DND-41 (cell line): ENCODE measurements at places on chromosomes 1 and 21.

DNA sequence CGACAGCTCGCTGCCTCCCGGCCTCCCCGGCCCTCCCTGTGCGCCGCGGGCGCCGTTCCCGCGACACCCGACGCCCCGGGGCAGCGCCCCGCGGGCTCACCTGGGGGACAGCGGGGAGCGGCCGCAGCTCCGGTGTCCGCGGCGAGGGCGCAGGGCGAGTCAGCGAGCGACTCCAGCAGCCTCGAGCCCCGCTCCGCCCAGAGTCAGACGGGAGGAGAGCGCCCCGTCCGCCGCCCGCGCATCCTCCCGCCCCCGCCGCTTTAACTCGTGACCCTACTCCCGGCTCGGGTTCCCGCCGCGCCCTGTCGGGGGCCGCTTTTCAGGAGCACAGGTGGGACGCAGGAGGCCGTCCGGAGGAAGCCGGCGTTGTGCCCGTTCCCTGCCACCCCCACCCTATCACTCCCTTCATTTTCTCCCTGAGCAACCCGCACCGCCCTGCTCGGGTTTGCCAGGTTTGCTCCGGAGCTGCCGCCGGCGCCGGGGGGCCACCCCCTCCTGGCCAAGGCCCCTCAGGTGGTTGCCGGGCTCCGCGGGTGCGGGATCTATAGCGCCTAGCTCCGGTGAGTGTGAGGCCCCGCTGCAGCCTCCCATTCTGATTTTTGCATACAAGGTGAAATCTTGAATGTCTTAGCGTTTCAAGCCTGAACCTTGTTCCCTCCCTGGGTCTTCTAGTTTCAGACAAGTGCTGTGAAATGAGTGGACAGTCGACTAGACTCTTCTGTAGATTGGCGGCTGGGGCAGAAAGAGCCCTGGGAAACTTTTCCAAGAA is at the start of gene MCOLN3:
MCOLN3 (minus strand) TSS at position 205 of the 769 bp plus-strand sequence. CDS start 3,140 bp downstream, outside the sequence.
- DNase-seq, result no peak
- H3K4me1 ChIP-seq, result peaks cover 26% of the 10 kb centered on the region
- H3K36me3 ChIP-seq, result no peaks in the 10 kb centered on the region
- no peak within 1 kb of the TSS for H3K4me3 ChIP-seq
- no peak within 1 kb of the TSS for H3K27ac ChIP-seq
- no peaks in the 10 kb centered on the region for H3K27me3 ChIP-seq

DNA sequence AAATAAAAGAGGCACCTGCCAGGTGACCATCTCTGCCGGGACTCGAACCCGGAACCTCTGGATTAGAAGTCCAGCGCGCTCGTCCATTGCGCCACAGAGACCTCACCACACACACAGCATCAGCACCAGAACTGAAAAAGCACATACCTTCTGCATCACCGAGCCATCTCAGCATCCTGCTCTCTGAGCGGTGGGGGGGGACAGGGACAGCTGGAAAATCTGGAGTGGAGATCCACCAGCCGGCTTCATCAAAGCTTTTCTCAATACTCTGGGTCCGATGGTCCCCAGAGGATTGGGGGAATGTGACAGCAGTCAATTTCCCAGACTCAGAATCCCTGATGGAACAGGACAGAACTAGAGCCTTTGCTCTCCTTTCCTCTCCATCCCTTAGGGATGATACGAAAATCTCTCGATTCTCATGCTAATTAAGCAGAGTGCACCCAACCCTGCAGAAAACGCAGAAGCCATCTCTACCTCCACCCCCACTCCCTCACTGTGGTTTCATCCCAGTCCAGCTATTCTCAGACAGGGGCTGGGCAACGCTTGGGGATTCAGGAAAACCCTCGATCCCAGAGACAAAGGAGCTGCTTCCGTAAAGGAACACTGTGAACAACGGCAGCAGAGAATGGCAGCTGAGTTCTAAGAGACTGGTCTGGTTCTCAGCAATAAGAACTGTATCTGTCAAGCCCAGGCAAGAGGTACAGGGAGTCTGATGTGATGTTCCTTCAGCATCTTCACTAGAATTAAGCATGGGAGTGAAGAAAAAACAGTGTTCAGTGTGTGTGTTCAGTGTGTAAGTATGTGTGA is 29.6 kb upstream of the CADM3 start:
- H3K27ac ChIP-seq, result no peak overlapping the region
- DNase-seq, result no peak
- no peaks in the 10 kb centered on the region for H3K36me3 ChIP-seq
- H3K4me1 ChIP-seq, result no peaks in the 10 kb centered on the region

- no peak overlapping the region for H3K4me3 ChIP-seq
- no peaks in the 10 kb centered on the region for H3K36me3 ChIP-seq
- no peak for DNase-seq
- H3K4me1 ChIP-seq, result no peaks in the 10 kb centered on the region
Measured at GRCh38 chr1:64320470-64320869, 117.0 kb downstream of the UBE2U start.

DNA sequence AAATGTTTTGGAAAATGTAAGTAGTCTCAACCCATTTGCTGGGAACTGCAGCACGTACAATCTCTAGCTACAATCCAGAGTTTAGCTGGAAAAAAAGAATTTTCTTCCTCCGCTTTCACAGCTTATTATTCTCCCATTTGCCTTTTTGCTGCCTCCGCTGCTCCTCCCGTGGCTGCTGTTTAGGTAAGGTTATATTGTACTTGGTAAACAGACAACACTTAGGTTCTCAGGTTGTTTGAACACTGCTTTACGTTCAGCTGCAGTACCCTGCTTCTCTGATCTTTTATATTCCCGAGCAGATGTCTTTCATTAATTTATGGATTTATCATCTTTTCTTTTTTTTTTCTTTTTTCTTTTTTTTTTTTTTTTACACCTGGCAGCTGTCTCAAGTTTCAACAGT is 14.3 kb downstream of the PROX1 start:
- H3K27ac ChIP-seq, result no peak overlapping the region
- DNase-seq, result no peak
- H3K27me3 ChIP-seq, result no peaks in the 10 kb centered on the region
- H3K36me3 ChIP-seq, result no peaks in the 10 kb centered on the region

GRCh38 chr21:45774291-45774690 is 130.8 kb downstream of the PCBP3 start:
- no peaks in the 10 kb centered on the region for H3K27me3 ChIP-seq
- no peak for DNase-seq

- no peak overlapping the region for H3K27ac ChIP-seq
- no peak overlapping the region for H3K4me3 ChIP-seq
- no peaks in the 10 kb centered on the region for H3K4me1 ChIP-seq
Measured at GRCh38 chr1:234072793-234073192, 168.3 kb downstream of the SLC35F3 start.

- 0 out of 2 replicates have a peak, but pooled peaks cover 4% of the 10 kb centered on the region for H3K36me3 ChIP-seq
- no peak for DNase-seq
- peaks cover 52% of the 10 kb centered on the region for H3K4me1 ChIP-seq
- no peaks in the 10 kb centered on the region for H3K27me3 ChIP-seq
- H3K4me3 ChIP-seq, result no peak overlapping the region
- no peak overlapping the region for H3K27ac ChIP-seq
Measured at GRCh38 chr1:198643808-198644207, 5.0 kb downstream of the PTPRC start.

GRCh38 chr21:29708401-29708800 is 231.4 kb downstream of the GRIK1 start:
- no peaks in the 10 kb centered on the region for H3K27me3 ChIP-seq
- no peaks in the 10 kb centered on the region for H3K36me3 ChIP-seq
- H3K27ac ChIP-seq, result no peak overlapping the region

DNA sequence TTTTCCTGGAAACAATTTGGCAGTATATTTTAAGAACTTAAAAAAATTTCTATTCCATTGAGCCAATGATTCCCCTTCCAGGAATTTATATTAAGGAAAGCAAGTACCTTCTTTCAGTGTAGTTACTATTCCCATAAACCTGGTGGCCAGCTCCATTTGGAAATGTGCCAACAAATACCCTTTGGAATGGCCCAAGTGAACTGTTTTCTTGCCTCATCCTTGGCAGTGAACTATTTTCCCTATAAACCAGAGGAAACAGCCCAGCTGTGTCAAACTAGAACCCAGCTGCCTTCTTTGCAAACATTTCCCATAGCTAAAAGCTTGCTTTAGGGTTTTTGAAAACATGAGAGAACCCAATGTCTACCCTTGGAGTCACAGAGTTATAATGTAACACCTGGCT is 496.9 kb downstream of the NEGR1 start:
- no peak overlapping the region for H3K4me3 ChIP-seq
- no peak for DNase-seq
- H3K36me3 ChIP-seq, result no peaks in the 10 kb centered on the region

DNA sequence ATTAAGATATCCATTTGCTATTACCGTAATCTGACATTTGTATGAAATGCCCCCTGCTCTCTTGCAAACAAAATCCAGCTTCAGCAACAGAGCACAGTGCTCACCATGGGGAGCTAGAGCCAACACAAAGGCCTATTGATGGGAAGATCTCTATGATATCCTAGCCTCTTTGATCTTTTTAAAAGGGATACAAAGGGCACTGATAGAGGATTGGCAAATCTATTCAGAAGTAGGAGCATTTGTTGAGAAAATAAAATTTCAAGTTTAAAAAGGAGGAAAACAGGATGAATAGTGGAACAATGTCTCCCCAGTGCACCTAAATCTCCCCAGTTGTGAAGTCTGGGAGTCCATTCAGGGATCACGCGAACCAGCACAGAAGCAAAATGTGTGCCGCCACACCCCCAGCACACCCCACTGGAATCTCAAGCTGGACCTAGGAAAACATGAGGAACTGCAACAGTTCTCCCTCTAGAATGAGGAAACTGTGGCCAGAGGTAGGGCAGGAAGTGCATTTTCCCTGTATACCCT is 32.2 kb downstream of the MRAP start:
- no peaks in the 10 kb centered on the region for H3K4me1 ChIP-seq
- no peaks in the 10 kb centered on the region for H3K27me3 ChIP-seq
- no peak overlapping the region for H3K4me3 ChIP-seq
- peaks cover 91% of the 10 kb centered on the region for H3K36me3 ChIP-seq
- H3K27ac ChIP-seq, result no peak overlapping the region
